Iris pigment epithelial cell (primary cell): ENCODE measurements at places on chromosomes 2 and 18.
A peak's percentile ranks its signal among the peaks of the same experiment; 100 is the strongest.

DNA sequence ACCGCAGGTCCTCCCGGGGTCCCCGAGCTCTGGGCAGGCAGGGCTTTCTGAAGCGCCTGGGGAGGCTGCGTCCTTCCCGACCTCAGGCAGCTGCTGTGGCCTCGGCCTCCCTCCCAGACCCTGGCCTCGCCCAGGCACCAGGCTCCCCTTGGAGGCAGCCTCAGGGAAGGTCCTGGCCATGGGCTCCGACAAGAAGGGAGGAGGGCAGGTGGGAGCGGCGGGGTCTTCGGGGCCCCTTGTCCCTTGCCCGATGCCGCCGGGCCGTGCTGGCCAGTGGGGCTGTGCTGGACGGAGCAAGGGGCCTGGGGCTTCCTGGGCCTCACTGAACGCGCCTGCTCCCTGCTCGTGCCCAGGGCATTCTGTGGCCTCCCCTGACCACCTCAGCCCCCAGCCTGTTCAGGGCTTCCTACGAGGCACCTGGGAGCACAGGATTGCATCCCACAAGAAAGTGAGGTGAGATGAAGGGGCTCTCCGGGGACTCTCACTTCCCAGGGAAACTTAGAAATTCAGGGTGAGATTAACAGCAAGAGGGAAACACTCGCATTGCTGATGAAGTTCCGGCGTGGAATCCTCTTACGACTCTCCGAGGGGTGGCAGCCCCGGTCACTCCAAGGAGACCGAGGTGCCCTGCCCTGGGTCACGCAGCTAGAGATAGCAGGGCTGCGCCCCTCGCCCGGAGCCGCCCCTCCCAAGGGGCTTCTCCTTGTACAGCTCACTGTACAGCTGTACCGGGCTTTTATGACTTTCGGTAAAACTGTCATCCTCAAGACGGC lies 778 bp downstream of the MFSD2B start:
- DNase-seq, result no peak

- DNase-seq, result no peak
These were observed 6.5 kb upstream of the DUSP2 start for GRCh38 chr2:96151595-96152303.

GRCh38 chr18:48862678-48863270 lies 88.0 kb downstream of the SMAD7 start:
- DNase-seq, result no peak

- no peak for DNase-seq
These were observed 98.3 kb downstream of the GRB14 start for GRCh38 chr2:164523009-164523408.

GRCh38 chr2:211611061-211611518 lies 927.5 kb downstream of the ERBB4 start:
- no peak for DNase-seq

DNA sequence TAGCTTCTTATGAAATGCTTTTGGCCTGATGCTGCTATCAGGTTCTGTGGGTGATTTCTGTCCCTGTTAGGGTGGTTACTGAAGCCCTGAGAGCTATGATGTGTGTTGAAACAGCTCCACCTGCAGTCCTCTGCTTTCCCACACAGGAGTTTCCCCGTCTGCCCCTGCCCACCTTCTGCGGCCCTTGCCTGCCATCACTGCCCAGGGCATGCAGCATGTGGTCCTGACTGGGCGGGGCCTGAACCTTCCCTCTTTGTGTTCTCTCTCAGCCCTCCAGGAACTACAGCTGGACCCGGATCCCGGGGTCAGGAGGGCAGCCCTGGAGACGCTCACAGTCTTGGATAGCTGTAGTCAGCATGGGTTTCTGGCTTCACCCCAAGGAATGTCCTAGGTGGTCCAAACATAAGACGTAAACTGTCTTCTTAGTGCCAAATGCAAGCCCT lies 21.4 kb downstream of the HJURP start:
- DNase-seq, result peak; percentile 74

- no peak for DNase-seq
These were observed 13.0 kb downstream of the TEX44 start for GRCh38 chr2:231605607-231606091.

DNA sequence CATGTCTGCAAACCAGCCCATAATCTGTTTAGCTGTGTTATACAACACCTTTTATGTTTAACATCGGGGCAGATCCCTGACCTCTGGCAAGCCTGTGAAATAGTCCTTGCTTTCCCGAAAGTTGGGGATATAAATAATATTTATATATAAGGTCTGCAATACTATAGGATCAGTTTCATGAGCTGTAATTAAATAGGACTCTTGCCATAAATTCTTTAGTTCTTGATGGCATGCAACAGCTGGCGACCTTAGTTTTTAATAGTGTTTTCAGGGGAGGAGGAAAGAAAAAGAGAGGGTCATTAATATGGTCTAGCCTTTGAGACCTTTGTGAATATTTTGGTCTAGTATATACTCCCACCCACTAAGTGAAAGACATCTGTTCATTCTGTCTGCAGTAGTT lies 166.5 kb downstream of the MTX2 start:
- DNase-seq, result no peak

DNA sequence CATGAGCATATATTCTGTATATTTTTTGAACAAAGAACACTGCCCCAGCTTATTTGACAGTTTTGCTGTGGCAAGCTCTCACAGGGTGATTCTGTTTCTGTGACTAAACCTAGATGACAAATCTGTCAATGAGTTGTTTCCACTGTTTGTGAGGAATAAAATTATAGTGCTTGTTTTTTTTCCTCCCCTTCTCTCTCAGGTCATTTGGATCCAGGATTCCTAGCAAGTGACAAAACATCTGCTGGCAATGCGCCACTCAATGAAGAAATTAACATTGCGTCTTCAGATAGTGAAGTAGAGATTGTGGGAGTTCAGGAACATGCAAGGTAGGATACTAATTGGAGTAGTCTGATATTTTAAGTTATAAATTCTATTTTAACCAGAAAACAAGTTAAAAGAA lies 149.3 kb downstream of the HAUS1 start:
- DNase-seq, result peak; percentile 63

- no peak for DNase-seq
These were observed 455.9 kb upstream of the HS6ST1 start for GRCh38 chr2:128774320-128775216.

DNA sequence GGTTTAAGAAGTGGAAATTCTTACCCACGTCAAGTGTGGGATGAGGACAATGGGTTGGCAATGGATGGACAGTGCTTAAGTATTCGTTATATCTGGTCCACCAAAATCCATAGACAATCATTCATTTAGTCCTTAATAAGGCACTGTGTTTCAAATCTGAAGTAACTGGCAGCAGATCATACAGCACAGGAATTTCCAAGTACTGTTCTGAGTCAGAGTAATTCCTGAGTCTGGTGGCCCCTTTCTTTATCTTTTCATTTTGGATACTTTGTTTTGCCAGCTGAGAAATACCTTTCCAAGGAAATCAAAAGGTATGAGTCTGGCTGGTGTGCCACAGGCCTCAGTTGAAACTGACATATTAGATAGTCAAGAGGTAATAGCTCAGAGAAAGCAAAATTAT lies 31.4 kb upstream of the CCDC102B start:
- DNase-seq, result peak; percentile 37

DNA sequence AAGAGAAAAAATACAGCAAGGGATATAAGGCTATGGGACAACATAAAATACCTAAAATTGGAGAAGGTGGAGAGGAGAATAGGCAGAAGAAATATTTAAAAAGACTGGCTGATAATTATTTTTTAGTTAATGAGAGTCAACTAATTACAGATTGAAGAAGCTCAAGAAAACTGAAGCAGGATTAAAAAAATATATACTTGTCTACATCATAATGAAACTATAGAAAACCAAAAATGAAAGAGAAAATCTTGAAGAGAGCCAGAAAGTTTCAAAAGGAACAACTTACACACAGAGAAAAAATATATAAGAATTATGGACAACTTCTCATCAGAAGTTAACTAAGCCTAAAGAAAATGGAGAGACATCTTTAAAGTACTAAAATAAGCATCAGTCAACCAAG lies 62.9 kb upstream of the APCDD1 start:
- DNase-seq, result no peak

GRCh38 chr18:31199190-31199769 lies 36.6 kb upstream of the DSC1 start:
- no peak for DNase-seq

DNA sequence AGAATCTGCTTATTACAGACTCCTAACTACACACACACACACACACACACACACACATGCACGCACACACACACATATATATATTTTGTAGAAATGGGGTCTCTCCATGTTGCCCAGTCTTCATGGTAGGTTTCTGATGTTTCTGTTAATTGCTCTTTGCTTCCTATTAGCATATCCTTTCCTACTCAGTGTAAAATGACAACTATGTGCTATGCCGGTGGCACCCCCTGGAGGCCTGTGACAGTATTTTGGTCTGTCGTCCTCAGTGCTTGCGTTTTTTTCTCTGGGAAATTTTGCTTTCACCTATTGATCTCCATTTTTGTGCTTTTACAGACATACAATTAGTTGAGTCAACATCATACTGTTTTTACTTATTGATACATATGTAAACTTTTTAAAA lies 322.1 kb downstream of the LRRTM1 start:
- DNase-seq, result no peak

- no peak for DNase-seq
These were observed 178.8 kb upstream of the RAB6C start for GRCh38 chr2:129800686-129801085.

GRCh38 chr2:132669908-132670495 lies at the start of gene LYPD1:
Gene LYPD1 (minus strand): TSS chr2:132670205. CDS start chr2:132669932, 273 bp downstream.
- DNase-seq, result peak; percentile 12

DNA sequence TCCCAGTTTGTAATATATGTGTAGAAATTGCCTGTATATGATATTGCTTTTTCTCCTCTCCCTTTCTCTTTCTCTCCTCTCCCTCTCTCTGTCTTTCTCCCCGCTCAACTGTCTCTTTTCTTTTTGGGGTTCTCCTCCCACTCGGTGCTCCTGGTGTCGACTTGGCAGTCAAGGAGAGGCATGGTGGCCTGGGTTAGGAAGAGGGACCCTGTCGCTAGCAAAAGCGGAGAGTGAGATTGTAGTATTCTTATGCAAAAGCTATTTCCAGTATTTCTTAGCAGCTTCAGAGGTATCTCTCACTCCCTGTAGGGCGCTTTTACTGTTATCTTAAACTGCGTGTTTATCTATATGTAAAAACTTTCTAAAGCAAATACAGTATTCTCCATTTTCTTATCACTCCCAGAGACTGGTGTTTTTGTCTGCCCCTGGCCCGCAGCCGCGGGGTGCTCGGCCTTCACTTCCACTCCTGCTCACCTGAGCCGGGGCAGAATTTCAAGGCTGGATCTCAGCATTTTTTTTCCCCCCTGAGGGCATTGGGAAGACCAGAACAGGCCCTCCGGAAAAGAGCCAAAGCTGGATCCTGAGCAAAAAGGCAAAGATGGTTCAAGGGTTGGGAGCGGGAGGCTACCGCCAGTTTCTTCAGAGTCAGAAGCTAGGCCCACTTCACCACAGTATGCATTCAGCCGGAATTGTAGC lies 4.3 kb downstream of the SIX3 start:
- no peak for DNase-seq

DNA sequence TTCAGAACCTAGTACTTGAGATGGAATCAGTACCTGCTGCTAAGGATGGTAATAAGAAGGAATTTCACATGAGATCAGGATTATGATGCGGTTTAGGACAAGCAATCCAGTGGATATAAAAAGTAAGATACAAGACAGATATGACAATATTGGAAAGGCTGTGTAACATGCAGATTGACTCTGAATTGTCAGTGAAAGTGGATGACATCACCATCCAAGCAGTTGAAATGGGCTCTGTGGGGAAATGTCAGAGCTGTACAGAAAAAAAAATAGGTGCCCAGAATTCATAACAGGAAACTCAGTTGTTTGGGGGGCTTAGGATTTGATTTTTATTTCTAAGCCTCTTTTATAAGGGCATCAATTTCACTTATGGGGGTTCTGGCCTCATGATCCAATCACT lies 438.3 kb downstream of the SPAG16 start:
- no peak for DNase-seq

DNA sequence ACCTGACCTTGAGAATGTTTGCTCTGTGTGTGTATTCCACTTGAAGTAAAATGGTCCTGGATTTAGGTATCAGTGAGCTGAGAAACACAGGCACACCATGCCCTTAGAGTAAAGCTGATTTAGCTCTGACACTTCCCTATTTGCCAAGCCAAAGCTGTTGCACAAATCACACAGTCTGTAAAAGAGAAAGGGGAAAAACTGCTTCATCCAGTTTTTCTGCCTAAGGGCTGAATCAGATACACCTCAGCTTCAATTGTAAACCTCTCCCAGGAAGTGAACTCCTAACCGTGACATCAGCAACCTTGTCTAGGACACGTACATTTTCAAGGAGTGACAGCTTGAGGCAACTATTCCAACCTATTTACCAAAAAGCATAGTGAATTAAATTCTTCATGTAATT lies 150.4 kb downstream of the NR4A2 start:
- DNase-seq, result no peak

GRCh38 chr18:11407940-11408339 lies 201.5 kb upstream of the SLC35G4 start:
- DNase-seq, result peak; percentile 55

GRCh38 chr2:99911736-99912135 lies 230.7 kb downstream of the AFF3 start:
- no peak for DNase-seq

GRCh38 chr2:85160966-85161960 lies 28.1 kb downstream of the TCF7L1 start:
- no peak for DNase-seq

DNA sequence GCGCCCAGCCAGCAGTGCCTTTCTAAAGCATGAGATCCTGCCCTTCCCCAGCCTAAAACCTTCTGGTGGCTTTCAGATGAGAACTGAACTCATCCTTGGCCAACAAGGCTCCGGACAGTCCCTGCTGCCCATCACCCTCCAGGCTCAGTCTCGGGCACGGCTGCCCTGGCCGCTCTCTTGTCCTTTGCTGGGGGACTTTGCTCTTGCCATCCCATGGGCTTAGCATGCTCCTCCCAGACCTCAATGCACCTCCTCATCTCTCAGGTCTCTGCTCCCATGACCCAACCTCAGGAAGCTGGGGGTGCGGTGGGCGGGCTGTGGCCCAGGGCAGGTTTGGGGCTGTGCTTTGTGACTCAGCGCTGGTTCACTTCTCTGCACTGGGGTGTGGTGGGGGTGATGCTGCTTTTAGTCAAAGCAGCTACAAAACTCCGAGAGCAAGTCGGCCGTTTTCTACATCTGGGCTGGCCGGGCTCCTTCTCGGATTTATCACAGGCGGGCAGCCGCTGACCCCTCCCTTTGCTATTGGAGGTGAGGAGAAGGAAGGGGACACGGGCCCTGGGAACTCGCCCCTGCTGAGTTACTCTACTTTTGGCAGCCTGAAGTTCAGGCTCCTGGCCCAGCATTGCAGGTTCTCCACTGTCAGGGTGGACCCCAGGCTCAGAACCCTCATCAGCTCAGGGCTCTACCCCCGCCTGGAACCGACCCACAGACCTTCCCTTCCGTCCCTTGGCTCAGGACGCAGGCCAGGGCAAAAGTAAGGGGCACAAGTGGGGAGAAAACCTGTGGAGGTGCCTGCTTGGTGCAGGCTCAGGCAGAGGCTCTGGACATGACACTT lies 90.6 kb upstream of the TAF1B start:
- peak; percentile 49 for DNase-seq
